ENCODE measurements at places on chromosomes 1 and 21.
A peak's percentile ranks its signal among the peaks of the same experiment; 100 is the strongest.

DNA sequence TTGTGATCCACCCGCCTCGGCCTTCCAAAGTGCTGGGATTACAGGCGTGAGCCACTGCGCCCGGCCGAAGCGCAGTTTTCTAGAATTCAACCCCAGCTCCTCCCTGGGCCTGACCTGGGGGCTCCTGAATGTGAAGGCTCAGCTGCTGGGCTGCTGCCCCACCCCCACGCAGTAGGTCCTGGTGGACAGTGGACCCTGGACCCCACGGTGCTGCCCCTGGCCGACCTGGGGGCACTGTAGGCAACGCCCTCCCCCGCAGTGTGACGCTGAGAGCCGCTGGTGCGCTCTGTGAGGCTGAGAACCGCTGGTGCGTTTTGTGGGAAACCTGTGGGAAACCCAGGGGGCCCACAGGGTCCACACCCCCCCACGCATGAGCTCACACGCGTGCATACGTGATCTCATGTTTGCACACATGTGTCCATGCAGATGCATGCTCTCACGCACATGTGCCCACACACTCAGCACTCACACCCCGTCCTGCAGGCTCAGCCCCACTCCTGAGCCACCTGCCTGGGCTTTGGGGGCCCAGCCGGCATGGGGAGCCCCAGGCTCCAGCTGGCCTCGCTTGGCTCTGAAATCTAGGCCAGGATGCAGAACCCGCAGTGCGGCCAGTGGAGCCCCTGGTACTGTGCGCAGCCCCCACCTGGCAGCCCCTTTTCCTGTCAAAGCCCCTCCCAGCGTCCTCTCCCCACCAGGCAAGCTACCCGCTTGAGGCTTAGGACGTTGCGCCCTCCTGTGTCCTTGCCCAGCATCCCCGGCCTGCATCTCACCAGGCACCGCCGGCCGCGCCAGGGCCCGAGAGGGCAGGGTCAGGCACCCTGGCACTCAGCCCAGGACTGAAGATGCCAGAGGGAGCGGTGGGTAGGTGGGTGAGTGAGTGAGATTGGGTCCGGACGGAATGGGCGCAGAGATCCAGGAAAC is 67.7 kb downstream of the COL18A1 start:
- DNase-seq, result no peak

- DNase-seq, result no peak
Measured at GRCh38 chr1:211951856-211952255, 83.5 kb downstream of the INTS7 start.

DNA sequence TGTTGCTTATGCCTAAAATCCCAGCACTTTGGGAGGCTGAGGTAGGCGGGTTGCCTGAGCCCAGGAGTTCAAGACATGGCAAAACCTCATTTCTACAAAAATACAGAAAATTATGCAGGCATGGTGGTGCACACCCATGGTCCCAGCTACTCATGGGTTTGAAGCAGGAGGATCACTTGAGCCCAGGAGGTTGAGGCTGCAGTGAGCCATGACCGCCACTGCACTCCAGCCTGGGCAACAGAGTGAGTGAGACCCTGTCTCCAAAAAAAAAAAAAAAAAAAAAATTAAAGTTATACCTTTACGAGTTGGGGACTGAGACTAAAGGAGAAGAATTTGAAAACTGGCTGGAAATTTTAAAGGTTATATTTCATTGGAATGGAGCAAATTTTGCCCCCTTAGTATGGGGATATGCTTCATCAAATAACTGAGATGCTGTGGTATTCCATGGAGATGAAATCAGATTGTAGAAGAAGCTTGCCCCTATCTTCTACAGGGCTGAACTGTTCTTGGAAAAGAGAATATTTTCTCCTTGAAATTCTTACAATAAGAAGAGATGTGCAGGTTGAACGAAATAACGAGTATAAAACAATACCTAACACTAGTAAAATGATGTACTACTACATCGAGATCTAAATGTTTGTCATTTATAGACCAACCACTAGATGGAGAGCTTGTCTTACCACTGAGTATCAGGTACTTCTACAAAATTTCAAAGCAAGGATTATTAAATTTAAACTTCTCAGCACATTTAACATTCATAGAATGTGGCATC is 34.9 kb upstream of the SCYL3 start:
- DNase-seq, result no peak

- DNase-seq, result no peak
Measured at GRCh38 chr1:109239409-109240068, 9.8 kb upstream of the CELSR2 start.

DNA sequence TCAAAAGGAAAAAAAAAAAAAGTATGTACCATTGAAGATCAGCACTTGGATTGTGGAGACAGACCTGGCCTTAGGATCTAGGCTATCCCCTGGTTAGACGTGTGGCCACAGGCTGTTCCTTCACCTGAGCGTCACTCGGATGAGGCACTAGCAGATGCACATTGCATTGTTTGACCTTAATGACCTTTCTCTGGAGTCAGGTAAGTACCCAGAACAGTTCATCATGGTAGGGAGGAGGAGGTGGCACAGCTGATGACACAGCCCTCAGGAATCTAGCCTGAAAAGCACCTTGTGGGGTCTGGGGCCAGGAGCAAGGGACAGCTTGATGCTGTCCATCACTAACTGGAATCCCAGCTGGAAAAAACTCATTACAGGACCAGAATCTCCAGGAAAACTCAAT is 21.2 kb downstream of the NECAP2 start:
- DNase-seq, result no peak

DNA sequence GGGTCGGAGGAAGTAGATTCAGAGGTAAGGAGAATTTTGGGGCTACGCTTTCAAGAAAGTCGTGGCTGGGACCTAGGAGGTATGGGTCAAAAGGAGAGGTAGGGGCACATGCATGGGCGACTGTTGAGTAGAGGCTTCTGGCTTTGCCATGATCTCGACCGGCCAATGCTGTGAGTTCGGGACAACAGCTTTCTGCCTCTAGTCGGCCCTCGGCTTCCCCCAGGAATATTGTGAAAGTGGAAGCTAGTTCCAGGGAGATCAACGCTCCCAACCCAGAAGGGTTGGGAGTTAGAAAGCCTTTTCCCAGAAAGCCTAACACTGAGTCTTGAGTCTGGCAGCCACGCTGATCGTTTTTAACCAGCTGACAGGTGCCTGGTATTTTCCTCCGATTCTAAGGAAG is 69.0 kb downstream of the ZNF678 start:
- no peak for DNase-seq

- DNase-seq, result no peak
Measured at GRCh38 chr1:9703681-9704080, 52.1 kb downstream of the PIK3CD start.

GRCh38 chr21:27024301-27024700 is 57.4 kb upstream of the ADAMTS5 start:
- no peak for DNase-seq

- DNase-seq, result no peak
Measured at GRCh38 chr1:232524056-232524455, 105.9 kb downstream of the SIPA1L2 start.

DNA sequence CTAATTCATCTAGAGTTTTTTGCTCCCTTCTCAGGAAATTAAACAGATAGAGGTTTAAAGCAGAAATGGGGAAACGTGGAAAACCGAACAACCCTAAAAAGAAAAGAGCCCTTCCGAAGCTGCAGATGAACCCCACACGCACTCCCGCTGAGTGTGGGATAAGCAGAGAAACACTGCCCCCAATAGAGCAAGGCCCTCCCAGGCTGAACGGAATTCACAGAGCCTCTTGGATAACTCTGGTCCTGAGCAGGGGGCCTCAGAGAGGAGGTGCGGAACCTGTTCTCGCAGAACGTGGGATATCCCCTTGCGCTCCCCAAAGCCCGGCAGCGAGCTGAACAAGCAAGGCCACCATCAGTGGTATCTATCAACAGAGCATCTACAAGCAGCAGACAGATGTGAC is 44.9 kb downstream of the SSBP3 start:
- DNase-seq, result no peak

DNA sequence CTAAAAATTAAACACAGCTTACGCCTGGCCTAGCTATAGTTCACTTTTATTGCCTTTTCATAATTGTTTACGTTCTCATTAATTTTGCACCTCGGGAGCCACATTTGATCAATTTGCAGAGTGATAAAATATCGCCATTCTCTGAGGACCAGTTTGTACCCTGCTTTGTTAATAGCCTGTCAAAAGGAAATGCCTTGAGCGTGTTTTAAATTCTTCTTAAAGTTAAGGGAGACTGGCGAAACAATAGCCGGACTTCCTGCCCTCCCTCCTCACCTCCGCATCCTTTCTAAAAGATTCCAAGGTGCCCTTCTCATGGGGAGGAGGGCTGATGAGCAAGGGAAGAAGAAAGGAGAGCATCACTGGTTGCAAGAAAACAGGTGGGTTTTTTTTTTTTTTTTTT is 271.6 kb downstream of the KCNJ6 start:
- no peak for DNase-seq

DNA sequence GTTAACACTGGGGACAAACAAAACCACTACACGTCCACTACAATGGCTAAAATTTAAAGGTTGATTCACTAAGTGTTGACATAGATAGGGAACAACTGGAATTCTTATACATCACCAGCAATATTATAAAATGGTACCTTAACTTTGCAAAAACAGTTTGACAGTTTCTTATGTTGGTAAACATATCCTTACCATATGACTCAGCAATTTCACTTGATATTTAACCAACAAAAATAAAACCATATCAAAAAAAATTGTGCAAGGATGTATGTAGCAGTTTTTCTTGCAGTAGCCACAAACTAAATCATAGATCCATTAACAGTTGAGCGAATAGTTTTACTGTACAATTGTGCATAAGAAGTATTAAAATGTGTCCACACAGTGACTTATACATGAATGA is 5.3 kb upstream of the HSPA13 start:
- DNase-seq, result no peak

DNA sequence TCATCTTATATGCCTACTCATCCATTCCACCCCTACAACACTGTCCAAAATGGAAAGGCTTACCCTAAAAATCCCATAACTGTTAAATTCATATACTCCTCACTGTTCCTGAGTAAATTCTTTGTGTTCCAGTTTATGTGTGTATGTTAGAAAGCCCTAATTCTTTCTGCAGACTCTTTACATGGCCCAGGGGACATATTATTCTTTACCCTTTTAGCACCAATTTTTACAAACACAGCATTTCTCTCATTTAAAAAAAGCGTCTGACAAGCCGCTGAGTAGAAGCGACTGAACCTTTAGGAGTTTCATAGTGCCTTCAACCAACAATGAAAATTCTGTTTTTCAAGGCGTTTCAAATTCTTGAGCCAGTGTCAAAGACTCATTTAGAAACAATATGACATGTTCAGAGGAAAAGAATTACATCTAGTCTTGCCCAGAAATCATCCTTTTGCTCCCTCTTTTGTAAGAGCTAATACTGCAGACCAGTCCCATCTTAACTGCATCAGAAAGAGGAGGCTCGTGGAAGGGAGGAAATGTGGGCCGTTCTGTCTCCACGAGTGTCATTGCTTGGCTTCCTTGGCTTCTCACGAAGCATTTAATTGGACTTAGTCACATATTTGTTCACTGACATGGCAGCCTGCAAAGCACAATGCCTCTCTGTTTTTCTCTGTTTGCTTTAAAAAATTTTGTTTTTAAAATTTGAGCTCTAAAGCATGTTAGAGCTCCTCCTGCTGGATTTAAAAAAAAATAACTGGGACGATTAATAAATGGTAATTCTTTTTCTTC is 21.3 kb upstream of the C1orf105 start:
- peak; percentile 32 for DNase-seq

DNA sequence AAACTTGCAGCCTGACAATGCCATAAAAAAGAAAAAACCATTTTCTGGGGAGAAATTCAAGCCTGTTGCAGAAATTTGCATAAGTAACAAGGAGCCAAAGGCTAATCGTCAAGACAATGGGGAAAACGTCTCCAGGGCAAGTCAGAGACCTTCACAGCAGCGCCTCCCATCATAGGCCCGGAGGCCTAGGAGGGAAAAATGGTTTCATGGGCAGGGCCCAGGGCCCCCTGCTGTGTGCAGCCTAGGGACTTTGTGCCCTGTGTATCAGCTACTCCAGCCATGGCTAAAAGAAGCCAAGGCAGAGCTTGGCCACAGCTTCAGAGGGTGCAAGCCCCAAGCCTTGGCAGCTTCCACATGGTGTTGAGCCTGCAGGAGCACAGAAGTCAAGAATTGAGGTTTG is 369.5 kb downstream of the NTNG1 start:
- DNase-seq, result no peak

All from retina (tissue), 1 donor.